ENCODE measurements at places on chromosomes 12 and 14. TPM values are rescaled to one million over a fixed set of nuclear protein-coding genes. Genes with fewer than 3 reads are reported as not detected.

SDR9C7 gene
- not detected for total RNA-seq

ARHGAP9 gene
- total RNA-seq = 0.56 TPM

GRCh38 chr14:37655418-37655817 lies 60.0 kb downstream of the TTC6 start:
- H3K27me3 ChIP-seq = no peaks in the 10 kb centered on the region
- no peak overlapping the region for H3K4me3 ChIP-seq
- no peak for DNase-seq
- peaks cover 2% of the 10 kb centered on the region for H3K36me3 ChIP-seq
- no peak overlapping the region for H3K27ac ChIP-seq

GRCh38 chr12:42862055-42862454 lies 272.5 kb upstream of the PRICKLE1 start:
- H3K4me3 ChIP-seq = no peak overlapping the region
- H3K4me1 ChIP-seq = no peaks in the 10 kb centered on the region
- H3K27ac ChIP-seq = no peak overlapping the region
- no peak for DNase-seq
- H3K27me3 ChIP-seq = no peaks in the 10 kb centered on the region
- H3K36me3 ChIP-seq = no peaks in the 10 kb centered on the region
